NCI-H1930 (cell line): ENCODE measurements at places on chromosomes 7 and 10.

GRCh38 chr10:91050371-91051034, 129.6 kb upstream of the ANKRD1 start:
- DNase-seq: no peak

DNA sequence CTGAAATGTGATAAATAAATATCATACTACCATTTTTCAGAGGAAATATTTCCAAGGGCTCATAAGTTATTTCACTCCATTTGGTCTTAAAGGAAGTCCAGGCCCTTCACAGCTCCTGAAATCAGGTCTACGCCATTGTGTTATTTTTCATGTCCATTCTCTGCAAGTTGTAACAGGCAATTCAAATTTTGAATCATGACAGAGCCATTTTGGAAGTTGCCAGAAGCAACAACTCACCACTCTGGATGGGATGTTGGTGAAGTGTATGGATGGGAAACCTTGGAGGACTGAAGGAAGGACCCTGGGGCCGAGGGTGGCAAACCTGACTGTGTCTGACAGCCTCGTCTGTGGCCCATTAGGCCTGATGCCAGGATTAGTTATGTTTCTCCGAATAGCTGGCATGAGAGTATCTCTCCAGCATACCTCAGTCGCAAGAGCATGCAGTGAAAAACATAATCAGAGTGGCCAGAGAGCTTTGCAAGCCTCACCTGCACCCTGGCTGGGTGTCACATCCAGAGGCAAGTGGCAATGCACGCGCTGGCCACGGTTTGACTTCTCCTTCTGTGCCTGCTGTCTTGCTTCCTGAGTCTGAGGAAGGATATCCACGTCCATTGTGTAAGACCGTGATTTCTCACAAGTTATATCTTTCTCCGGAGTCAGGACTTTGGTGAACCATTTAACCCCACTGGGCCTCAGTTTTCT, 87.1 kb downstream of the NRP1 start:
- no peak for DNase-seq

DNA sequence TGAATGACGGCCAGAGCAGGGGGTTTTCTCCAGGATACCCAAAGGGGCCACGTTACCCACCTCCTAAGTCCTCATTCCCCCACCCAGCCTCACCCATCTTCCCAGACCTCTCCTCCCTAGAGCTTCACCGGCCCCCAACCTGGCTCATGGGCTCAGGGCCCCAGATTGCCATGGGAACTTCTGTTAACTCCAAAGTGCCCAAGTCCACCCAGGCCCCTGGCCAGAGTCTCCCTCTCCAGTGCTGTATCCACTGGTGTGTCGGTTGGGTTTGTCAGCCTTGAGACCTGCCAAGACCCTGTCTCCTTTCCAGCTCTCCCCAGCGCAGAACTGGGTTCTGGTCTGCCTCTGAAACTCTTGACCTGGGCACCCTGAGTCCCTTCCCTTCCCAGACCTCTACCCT, 37.1 kb upstream of the ZMIZ2 start:
- no peak for DNase-seq

GRCh38 chr10:47323636-47324296, 1.5 kb downstream of the GDF2 start:
- DNase-seq: no peak

DNA sequence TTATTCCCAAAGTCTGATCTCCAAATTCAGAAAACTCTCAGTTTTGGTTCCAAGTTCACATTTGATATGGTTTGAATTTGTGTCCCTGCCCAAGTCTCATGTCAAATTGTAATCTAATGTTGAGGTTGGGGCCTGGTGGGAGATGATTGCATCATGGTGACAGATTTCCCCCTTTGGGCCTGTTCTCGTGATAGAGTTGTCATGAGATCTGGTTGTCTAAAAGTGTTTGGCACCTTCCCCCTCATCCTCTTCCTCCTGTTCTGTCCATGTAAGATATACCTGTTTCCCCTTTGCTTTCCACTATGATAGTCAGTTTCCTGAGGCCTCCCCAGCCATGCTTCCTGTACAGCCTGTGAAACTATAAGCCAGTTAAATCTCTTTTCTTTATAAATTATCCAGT, 138.6 kb downstream of the ARL4A start:
- DNase-seq: no peak

DNA sequence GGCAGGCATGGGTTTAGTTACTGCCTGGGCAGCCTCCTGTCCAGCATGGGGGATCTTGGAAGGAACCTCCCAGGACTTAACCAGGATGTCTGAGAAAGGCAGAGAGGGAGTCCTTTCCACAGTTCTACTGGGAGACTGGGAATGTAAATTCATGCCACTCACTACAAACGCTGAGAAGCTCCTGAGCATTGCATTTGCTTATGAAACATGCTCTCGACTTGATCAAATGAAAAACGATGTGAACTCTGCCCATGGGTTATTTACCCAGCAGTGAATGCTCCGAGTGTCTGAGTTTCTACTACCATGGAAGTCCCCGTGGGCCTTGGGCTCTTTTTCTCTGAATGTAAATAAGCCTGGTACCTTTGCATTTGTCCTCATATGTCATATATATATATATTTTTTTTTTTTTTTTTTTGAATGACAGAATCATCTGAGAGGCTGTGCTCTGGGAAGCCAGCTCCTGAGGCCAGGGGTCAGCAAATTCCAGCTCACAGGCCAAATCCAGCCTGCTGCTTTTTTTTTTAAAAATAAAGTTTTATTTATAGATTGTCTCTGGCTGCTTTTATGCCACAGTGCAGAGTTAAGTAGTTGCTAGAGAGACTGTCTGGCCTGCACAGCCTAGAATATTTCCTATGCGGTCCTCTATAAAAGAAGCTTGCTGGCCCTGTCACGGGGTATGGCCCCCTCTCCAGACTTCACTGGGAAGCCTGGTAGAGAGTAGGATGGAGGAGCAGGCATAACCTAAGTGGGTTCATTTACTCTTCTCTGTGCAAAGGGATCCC, 21.4 kb upstream of the RAPGEF5 start:
- no peak for DNase-seq

DNA sequence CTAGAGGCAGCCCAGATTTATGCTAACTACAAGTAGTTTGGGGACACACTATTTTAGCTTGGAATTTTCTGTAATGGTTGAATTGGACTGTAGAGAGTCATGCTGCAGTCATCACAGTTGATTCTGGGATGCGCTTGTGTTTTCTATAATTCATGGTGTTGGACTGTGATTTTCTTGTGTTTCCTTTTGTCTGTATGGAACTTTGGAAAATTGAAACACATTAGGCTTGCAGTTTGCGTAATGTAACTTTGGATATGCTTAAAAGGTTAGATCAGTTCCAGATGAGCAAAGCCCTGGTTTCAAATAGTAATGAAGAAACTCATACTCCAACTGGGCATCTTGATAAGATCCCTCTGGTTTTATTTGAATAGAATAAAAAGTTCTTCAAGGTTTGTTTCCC, 502.2 kb downstream of the ARL4A start:
- no peak for DNase-seq

DNA sequence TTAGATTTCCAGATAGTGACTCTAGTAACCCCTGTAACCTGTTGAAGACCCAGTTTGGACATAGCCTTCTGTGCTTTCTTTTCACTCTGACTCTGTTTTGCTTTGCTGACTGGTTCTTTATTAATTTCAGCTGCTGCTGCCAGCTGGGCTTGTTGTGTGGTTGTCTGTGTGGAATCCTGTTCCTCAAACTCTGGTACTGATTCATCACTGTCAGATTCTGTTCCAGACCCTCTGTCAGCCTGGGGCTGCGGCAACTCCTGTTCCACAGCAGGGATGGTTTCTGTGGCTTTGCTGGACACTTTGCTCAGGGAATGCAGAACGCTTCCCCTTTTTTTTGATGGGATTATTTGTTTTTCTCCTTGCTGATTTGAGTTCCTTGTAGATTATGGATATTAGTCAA, 104.9 kb downstream of the SEC23IP start:
- DNase-seq: no peak

DNA sequence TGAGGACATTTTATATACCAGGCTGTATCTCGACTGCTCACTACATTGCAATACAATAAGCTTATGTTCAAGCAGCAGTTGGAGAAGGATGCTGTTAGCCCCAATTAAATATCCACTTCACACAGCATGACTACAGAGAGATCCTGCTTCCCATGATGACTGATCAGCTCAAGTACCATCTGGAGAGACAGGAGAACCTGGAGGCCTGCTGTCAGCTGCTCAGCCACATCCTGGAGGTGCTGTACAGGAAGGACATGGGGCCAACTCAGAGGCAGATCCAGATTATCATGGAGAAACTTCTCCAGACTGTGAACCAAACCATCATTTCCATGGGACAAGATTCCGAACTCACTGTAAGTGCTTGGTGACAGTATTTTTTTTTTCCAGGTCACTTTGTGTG, 22.5 kb downstream of the RNF133 start:
- no peak for DNase-seq

DNA sequence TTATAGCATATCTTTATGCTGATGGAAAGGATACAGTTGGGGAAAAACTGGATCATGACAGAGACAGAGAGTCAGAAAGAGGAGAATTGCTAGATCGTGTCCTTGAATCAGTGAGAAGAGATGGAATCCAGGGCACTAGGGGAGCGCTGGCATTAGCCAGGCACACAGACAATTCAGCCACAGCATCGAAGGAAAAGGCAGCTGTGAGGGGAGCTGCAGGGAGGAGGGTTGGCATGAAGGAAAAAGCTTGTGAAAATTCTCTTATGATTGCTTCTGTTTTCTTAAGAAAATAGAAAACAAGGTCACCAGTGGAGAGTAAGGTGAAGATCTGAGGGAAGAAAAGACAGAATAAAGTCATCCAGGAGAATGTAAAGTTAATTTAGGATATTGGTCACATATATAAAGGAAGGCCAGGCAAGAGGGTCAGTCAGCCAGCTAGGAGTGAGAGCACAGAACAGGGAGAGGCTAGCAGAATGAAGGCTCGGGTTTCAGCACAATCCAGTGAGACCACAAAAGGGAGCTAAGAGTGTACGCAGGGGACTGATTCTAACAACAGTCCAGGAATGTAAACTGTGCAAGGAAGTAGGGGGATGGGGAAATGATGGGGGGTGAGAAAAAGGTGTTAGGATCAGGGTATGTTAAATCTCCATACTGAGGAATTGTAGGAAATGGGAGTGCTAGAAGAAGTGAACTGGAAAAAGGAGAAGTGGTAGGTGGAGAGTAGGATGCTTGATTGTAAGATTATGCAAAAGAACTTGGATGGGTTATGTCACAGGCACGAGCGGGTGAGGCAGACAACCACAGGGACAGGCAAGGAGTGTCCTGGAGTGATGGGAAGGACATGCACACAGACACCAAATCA, 112.0 kb downstream of the RNF32 start:
- DNase-seq: no peak

DNA sequence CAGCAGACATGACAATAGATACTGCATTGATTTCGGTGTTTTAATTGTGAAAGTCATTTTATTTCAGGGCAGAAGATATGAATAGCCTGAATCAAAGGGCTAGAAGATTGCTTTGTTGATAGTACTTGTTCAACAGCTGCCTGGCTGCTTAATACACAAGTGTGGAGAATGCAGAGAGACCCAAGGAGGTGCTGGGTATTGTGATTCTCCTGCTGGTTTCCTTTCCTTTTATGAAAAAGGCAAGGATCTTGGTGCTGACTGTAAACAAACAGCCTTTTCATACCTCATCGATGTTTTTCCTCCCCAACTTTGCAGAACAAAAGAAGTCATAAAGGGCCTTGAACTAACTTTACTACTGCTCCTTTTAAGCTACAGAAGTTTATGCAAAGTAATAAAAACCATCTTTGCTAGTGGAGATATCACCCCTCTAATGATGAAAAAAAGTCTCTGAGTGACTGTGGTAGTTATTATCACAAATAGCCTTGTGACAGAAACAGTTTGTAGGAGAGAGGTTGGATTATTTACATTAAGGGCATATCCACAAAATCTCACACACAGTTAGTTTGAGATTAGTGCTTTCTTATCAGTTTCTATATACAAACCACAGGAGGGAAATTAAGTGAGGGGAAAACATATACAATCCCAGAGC, 800.0 kb downstream of the LRMDA start:
- DNase-seq: no peak

DNA sequence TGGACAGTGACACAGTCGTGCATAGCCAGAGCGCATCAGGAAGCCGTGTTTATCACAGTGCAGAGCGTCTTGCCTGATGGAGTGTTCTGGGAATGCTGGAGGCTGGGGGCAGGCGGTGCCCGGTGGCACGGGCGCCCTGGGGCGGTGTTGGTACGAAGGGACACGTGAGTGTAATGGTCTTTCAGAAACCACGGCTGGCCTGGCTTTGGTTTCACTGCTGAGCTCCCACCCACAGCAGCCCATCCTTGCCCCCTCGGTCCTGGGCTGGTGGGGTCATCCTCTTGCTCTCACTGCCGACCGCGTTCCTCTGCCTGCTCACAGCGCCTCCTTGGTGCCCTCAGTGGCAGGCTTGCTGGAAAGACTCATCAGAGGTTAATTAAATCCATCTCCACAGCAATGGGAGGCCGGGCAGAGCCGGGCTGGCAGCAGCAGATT, 50.6 kb downstream of the NKX6-2 start:
- no peak for DNase-seq

- DNase-seq: no peak
Observed at GRCh38 chr7:76074972-76075370, 27.1 kb downstream of the MDH2 start.

GRCh38 chr7:70098133-70098561, 499.9 kb downstream of the AUTS2 start:
- no peak for DNase-seq

DNA sequence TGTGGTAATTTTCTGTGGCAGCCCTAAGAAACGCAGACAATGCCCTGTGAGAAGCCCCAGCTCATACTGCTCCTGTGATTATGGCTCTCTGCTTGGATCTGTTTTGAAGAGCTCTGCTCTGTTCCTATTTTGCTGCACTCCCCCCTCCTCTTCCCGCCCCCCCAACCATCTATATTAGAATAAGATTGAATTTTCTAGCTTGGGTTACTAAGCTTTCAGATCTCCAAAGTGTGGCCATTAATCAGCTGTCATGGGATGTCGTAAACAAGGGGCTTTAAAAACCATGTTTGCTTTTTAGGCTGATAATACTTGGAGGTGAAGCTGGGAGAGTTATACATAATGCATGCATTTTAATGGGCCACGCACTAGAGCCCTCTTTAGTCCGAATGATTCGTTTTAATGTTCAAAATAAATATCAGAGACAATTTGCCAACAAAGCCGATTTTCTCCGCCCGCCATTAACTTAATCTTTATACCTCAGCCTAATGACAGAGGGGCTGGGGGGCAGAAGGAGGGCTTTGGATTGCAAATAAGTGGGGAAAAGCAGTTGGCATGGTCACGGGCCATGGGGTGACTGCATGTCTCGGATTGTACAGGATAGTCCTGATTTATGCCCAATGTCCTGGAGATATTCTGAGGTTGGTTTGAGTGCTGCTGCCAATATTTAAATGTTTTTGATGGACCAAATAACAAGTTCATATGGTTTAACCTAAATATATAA, 165.5 kb downstream of the RPS24 start:
- DNase-seq: no peak

- no peak for DNase-seq
Observed at GRCh38 chr7:1019255-1019785, 25.0 kb upstream of the GPR146 start.
